ENCODE measurements at places on chromosomes 2 and 18.
A peak's percentile ranks its signal among the peaks of the same experiment; 100 is the strongest.

DNA sequence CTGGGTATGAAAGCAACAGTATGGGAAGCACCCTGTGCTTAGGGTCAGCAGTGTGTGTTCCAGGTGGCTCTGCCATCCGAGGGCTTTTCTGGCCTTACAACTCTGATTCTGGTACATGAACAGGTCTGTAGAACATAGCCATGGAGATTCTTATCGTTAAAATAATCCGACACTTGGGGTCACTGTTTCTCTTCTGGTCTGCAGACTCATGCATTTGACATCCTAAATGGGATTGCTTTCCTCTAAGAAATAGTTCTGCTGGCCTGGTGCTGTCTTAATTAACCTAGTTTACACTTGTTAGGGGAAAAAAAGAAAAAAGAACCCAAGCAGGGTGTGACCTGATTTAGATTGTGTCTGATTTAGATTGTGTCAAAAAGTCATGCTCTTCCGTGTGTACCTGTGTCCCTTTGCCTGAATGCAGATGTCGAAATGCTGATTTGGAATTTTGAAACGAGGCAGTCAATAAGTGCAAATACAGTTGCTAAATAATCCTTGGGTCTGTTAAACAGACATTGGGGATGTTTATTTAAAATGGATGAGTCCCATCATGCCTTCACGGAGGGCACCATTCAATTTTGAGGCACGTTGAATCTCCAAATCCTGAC is 59.6 kb downstream of the TRPM8 start:
- peak; percentile 69 for DNase-seq

DNA sequence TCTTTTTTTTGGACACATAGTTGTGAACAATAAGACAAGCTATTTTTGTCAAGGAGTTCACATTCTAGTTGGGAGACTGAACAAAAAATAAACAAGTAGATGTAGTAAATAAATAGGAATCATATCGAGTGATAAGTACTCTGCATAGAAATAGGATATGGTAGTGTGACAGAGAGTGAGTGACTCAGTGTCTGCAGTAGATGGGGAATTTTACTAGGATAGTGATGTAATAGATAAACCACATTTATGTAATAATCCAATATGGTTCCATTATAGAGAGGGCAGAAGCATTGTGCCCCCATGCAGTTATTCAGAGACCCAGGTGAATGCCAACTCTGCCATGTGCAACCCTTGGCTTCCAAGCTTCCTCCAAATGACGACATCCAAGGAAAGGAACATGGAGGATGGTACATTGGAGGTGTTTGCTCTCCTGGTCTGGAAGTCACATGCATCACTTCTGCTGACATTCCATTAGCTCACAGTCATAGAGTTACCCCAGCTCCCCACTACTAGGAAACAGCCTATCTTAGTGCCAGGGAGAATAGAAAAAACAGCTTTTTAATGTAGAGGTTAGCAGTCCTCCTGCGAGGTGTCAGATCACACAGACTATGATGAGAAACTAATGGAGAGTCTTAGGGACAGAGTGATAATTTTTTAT is 595.4 kb downstream of the NYAP2 start:
- no peak for DNase-seq

GRCh38 chr2:71151620-71152019 is 21.2 kb downstream of the MPHOSPH10 start:
- no peak for DNase-seq

DNA sequence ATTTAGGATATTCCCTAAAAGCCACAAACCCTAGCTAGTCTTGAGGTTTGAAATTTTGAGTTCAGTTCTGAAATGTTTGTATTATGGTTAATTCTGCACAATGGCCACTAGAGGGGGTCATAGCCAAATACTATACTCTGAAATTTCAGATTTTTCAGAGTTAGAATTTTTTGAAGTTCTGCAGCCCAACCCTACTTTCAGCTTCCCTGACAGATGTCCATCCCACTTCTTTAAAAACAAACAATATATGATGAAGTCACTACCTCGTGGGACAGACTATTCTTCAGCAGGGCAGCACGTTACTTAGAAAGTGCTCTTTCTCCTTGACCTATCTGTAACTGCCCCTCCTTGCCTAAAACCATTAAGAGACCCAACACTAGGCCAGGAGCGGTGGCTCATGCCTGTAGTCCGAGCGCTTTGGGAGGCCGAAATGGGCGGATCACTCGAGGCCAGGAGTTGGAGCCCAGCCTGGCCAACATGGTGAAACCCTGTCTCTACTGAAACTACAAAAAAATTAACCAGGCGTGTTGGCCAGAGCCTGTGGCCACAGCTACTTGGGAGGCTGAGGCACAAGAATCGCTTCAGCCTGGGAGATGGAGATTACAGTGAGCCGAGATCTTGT is 48.2 kb upstream of the PAPOLG start:
- DNase-seq, result peak; percentile 24

DNA sequence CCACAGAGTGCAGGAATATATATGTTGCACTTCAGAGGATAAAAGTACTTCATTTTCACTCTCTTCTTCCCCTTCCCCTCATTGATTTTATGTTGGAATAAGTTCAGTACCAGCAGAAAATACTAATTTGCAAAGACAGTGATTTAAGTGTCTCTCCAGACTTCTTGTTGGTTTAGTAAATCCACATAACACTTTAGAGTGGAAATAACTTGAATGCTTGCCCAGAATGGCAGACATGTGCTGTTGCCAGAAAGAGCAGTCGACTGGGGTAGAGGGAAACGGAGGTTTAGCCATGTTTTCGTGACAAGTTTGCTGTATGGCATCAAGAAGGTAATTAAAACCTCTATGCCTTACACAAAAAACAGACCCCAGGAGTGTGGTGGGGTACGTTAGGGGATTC is 246.0 kb upstream of the CXCR4 start:
- no peak for DNase-seq

DNA sequence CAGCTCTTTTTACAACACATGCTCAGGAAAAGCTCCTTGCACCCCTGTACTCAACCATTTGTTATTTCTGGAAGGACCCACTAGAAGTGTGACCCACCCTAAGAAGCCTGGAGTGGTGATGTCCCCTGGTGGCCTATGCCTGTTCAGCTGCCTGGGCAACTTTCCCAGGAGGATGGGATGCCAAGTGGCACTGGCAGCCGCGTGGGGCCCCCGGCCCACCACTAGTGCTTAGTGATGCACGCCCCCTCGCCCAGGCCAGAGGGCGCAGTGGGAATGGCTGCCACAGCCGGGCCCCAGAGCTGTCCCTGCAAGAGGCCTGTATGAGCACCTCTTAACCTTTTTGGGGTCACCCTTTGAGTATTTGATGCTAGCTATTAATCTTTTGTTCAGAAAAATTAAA is 18.1 kb downstream of the IMPA2 start:
- no peak for DNase-seq

DNA sequence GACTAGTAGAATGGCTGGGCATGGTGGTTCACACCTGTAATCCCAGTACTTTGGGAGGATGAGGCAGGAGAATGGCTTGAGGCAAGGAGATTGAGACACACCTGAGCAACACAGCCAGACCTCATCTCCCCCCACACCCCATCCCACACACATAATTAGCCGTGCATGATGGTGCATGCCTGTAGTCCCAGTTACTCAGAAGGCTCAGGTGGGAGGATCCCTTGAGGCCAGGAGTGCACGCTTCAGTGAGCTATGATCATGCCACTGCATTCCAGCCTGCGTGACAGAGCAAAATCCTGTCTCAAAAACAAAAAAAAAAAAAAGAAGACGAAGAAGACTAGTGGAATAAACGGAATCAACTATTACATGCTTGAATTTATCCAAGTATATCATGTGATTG is 150.0 kb downstream of the STK39 start:
- no peak for DNase-seq

GRCh38 chr2:113283704-113284284 is 5.1 kb upstream of the PAX8 start:
- DNase-seq, result no peak

- DNase-seq, result no peak
Observed at GRCh38 chr2:8965216-8965969, 38.1 kb downstream of the MBOAT2 start.

- DNase-seq, result no peak
Observed at GRCh38 chr18:78559584-78559983, 420.0 kb upstream of the SALL3 start.

DNA sequence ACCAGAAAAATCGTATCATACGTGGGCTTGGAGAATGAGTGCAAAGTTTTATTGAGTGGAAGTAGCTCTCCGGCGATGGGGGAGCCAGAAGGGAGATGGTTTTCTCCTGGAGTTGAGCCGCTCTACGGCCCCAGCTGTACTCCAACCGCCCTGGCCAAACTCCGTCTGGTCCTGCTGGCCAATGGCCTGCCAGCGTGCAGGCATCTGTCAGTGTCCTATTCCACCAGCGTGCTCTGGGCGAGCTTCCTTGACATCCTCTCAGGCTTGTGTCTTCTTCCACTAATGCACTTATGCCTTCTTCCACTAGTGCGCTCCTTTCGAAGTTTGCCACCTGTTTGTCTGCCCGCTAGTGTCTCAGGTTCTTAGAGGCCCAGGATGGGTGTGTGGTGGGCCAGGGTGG is 345.5 kb upstream of the CDH19 start:
- DNase-seq, result no peak

GRCh38 chr18:36372903-36373311 is 75.4 kb downstream of the FHOD3 start:
- DNase-seq, result no peak

DNA sequence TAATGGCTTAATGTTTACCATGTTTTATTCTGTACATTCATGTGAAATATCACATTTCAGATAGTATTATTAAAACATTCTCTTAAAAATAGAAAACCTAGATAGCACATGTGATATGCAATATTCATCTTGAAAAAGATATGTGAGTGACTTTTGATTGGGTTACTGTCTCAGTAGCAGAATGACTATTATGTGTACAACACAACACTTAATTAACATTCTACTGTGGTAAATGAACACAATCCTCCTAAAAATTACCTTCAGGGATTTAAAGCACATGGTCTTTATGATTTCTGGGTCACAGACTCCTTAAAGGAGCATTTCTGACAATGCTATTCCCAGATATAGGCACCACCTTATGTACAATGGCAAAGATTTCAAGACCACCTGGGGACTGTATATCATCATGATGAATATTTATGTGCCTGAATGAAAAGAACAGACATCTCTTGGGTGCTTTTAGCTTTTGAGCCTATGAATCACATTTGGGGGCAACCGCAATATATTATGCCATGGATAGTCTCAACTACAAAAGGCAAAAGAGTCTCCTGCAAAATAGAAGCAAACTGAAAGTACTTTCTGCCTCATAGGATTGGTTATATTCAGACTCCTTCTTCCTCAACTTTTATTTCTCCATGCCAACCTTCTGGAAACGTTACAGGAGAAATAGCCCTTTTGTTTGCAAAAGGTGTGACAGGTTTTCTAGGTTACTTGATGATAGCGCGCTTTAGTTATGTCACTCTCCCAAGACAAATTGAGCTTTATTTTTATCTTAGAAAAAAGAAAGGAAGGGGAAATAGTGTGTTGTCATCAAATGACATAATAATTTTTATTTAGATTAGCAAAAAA is 259.0 kb downstream of the CALCRL start:
- DNase-seq, result no peak

DNA sequence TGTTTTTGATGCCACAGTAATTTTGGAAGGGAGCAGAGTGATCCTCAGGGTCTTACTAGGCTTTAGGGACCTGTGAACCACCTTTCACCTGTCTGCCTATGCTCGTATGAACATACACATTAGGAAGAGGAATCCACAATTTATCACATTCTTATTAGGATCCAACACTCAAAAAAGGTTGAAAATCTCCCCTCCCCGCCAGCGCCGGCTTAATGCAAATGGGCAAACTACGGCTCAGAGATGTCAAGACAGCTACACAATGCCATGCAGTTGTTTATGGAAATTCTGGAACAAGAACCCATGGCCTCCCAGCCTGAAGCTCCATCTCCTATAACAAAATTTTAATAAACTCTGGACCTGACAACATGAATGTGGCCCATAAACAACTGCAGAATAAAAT is 375.9 kb upstream of the ACVR2A start:
- no peak for DNase-seq

GRCh38 chr18:60113396-60113795 is 213.6 kb downstream of the PMAIP1 start:
- DNase-seq, result no peak

GRCh38 chr2:24164416-24164973 is 10.4 kb upstream of the FAM228A start:
- DNase-seq, result peak; percentile 9

DNA sequence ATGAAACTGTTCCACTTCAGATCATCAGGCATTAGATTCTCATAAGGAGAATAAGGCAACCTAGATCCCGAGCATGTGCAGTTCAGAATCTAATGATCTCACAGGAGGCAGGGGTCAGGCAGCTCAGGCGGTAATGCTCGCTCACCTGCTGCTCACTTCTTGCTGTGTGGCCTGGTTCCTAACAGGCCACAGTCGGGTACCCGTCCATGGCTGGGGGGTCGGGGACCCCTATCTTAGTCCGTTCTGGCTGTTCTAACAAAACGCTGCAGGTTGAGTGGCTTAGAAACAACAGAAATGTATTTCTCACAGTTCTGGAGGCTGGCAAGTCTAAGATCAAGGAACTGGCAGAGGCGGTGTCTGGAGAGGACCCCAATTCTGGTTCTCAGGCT is 79.2 kb downstream of the ASB1 start:
- no peak for DNase-seq

- no peak for DNase-seq
Observed at GRCh38 chr2:106537791-106538191, 50.6 kb downstream of the CD8B2 start.

DNA sequence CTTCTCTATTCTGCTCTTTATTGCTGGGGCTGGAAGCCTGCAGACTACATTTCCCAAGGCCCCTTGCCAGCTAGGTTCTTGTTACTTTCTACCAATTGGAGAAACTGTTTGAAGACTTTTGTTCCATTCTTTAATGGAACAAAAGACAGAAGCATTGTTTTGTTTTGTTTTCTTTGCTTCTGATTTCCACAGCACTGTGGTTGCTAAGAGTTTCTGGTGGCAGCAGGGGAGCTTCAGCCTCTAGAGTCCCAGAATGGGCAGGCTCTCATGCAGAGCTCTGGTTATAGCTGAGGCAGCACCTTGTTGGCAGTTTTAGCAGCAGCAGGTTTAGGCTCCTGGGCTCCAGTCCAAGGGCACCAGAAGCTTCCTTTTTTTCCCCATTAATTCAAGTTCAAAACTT is 234.3 kb downstream of the ETAA1 start:
- no peak for DNase-seq

GRCh38 chr2:54956111-54956627 is 94.1 kb downstream of the RTN4 start:
- no peak for DNase-seq

GRCh38 chr2:191170773-191171172 is 20.0 kb upstream of the STAT4 start:
- peak; percentile 20 for DNase-seq

- DNase-seq, result no peak
Observed at GRCh38 chr18:23249348-23249747, 114.1 kb downstream of the CABLES1 start.

DNA sequence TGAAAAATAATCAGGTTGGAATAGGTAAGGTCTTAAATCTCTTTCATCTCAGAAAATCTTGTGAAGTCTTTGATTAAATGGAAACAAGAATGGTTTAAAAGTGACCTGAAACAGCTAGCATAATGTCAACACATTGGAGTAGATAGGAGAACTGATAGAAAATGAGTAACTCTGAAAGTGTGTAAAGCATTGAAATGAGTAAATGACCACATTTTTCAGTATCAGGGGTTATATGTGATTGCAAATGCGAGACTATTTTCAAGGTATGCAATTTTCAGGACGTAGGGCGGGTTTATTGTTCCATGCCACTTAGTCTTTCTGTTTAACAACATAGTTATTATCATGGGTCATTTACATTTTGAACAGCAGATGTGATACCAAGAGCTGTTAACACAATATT is 1383.2 kb downstream of the LRP1B start:
- no peak for DNase-seq

GRCh38 chr2:184685999-184686841 is 87.9 kb downstream of the ZNF804A start:
- DNase-seq, result no peak
